Endothelial cell of umbilical vein (primary cell): ENCODE measurements at places on chromosomes 13 and 19. TPM values are rescaled to one million over a fixed set of nuclear protein-coding genes. Genes with fewer than 3 reads are reported as not detected.

NDUFB7 gene
- 655 and 916 TPM in 2 replicates for polyA plus RNA-seq

- no peak overlapping the region for H3K4me3 ChIP-seq
- no peak overlapping the region for H3K27ac ChIP-seq
- H3K36me3 ChIP-seq = no peaks in the 10 kb centered on the region
- DNase-seq = no peak
- no peaks in the 10 kb centered on the region for H3K4me1 ChIP-seq
Measured at GRCh38 chr13:25170554-25171111, 1.5 kb downstream of the AMER2 start.

GRCh38 chr19:48489608-48490216, 20.5 kb downstream of the CYTH2 start:
- H3K4me1 ChIP-seq = peaks cover 13% of the 10 kb centered on the region
- no peak overlapping the region for H3K4me3 ChIP-seq
- H3K36me3 ChIP-seq = no peaks in the 10 kb centered on the region

- H3K4me1 ChIP-seq = no peaks in the 10 kb centered on the region
- H3K36me3 ChIP-seq = peaks cover 37% of the 10 kb centered on the region
- no peak overlapping the region for H3K27ac ChIP-seq
- no peak for DNase-seq
Measured at GRCh38 chr19:8486661-8487136, 15.7 kb downstream of the PRAM1 start.

CAPN12 gene
- polyA plus RNA-seq = 0.35 and 0.45 TPM in 2 replicates

DNA sequence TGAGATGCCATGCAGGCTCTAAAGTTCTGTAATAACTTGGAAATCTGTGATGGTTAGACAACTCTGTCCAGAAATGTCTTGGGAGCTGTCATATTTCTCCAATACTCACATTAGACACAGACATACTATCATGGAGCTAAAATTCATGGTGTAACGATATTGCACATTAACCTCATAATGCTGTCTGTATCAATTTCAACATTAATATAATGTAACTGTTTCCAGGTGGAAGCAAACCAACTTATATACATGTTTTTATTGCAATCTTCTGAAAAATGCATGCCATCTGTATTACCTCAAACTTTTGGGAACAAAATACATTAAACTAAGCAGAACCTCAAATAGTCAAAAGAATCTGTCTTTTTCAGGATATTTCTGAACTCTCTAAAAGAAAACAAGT, 14.7 kb upstream of the SPART start:
- no peak for DNase-seq
- H3K4me1 ChIP-seq = no peaks in the 10 kb centered on the region
- H3K27me3 ChIP-seq = no peaks in the 10 kb centered on the region
- no peak overlapping the region for H3K27ac ChIP-seq
- H3K4me3 ChIP-seq = no peak overlapping the region

DNA sequence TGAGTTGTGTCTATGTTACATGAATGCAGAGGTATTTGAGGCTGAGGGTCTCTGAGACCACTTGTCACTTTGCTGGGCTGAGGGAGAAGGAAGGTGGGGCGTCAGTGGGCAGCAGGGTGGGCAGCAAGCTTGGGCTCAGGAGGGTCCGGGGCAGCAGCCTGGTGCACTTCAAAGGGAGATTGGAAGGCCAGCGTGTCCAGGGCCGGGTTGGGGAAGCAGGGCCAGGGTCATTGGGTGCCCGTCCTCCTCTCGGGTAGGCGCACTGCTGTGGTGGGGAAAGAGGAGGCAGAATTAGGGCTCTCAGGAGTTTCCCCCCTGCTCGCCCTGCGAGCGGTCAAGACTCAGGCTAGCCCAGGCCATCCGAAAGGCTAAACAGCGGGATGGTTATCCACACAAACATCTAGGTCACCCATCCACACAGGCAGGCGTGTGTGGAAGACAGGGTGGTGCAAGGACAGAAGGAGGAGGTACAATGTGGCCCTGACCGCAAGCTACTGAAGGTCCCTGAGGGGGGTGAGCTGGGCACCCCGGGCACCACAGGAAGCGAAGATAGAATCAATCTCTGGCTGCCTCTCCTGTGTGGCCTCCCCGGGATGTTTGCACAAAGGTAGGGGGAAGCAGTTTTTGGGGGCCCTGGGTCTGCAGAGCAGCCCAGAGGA, 37.7 kb downstream of the MYO9B start:
- peaks cover 4% of the 10 kb centered on the region for H3K4me1 ChIP-seq

- no peak for DNase-seq
- peaks cover 2% of the 10 kb centered on the region for H3K36me3 ChIP-seq
- no peak overlapping the region for H3K27ac ChIP-seq
- no peaks in the 10 kb centered on the region for H3K4me1 ChIP-seq
Measured at GRCh38 chr13:110277357-110277975, 29.5 kb downstream of the COL4A1 start.

- H3K4me3 ChIP-seq = no peak overlapping the region
Measured at GRCh38 chr19:58021541-58022282, 12.1 kb upstream of the ZSCAN1 start.
